Heart right ventricle (tissue), 16 donors: ENCODE measurements at places on chromosomes 1 and 21. TPM values are rescaled to one million over a fixed set of nuclear protein-coding genes. Genes with fewer than 3 reads are reported as not detected.
A peak's percentile ranks its signal among the peaks of the same experiment; 100 is the strongest.

GRCh38 chr1:179095377-179095776 is 13.5 kb downstream of the TOR3A start:
- no peak overlapping the region for H3K4me3 ChIP-seq
- no peak for DNase-seq
- no peaks in the 10 kb centered on the region for H3K27me3 ChIP-seq
- no peak overlapping the region for H3K27ac ChIP-seq
- no peaks in the 10 kb centered on the region for H3K36me3 ChIP-seq

DNA sequence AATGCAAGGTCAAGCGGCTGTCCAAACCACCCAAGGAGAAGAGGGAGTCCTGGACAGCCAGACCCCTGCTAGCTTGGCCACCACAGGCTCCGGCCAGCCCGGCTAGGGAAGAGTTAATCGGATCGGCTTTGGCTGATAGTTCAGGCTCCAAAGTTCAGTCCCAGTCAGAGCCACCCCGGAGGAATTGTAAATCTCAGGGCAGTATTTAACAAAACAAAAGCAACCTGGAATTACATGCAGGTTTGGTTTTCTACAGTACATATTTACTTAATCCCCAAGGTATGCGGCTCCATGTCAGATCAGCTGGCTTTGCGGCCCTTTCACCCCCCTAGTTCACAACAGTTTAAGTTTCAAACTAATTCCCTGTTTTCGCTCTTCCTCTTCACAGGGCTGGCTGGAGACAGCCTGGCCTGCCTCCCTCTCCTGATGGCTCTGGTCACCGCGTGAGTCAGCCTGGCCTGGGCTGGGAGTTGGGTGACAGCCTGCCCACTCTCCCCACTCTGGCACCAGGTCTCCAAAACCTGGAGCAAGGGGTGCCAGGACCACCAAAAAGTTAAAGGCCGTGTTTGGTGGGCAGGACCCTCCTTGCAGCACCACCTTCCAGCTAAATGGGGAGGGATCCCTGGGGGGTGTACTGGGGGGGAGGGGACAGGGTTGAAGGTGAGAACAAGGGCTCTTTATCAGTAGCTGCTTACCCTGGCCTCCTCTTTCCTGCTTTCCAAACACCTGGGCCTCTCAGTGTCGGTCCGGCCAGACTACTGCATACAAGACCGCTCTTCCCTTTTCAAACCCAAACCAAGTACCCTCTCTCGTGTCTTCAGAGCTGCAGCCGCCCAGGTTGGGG is 1.9 kb downstream of the DHRS3 start:
- peaks cover 77% of the 10 kb centered on the region for H3K4me1 ChIP-seq
- H3K36me3 ChIP-seq: no peaks in the 10 kb centered on the region
- peak overlapping the region; percentile 95 for H3K27ac ChIP-seq
- peak; percentile 74 for DNase-seq

- H3K4me3 ChIP-seq: no peak overlapping the region
- H3K27ac ChIP-seq: no peak overlapping the region
- peaks cover 23% of the 10 kb centered on the region for H3K4me1 ChIP-seq
Observed at GRCh38 chr21:46078978-46079351, 18.9 kb upstream of the COL6A2 start.

- peak overlapping the region; percentile 52 for H3K4me3 ChIP-seq
- peaks cover 81% of the 10 kb centered on the region for H3K4me1 ChIP-seq
- no peaks in the 10 kb centered on the region for H3K36me3 ChIP-seq
- H3K27ac ChIP-seq: peak overlapping the region; percentile 94
- no peaks in the 10 kb centered on the region for H3K27me3 ChIP-seq
Observed at GRCh38 chr1:27575840-27576331, 28.1 kb downstream of the AHDC1 start.

- H3K4me1 ChIP-seq: peaks cover 6% of the 10 kb centered on the region
- DNase-seq: no peak
- H3K4me3 ChIP-seq: no peak overlapping the region
- peaks cover 65% of the 10 kb centered on the region for H3K36me3 ChIP-seq
- H3K27ac ChIP-seq: no peak overlapping the region
Observed at GRCh38 chr1:215612391-215612790, 45.3 kb downstream of the KCTD3 start.

- DNase-seq: no peak
- H3K4me1 ChIP-seq: peaks cover 2% of the 10 kb centered on the region
- no peaks in the 10 kb centered on the region for H3K36me3 ChIP-seq
- no peaks in the 10 kb centered on the region for H3K27me3 ChIP-seq
- no peak overlapping the region for H3K27ac ChIP-seq
- no peak overlapping the region for H3K4me3 ChIP-seq
Observed at GRCh38 chr1:241225741-241226140, 131.3 kb downstream of the RGS7 start.

GRCh38 chr1:112393631-112393974 is 2.4 kb upstream of the CTTNBP2NL start:
- H3K27ac ChIP-seq: peak overlapping the region; percentile 93
- H3K27me3 ChIP-seq: no peaks in the 10 kb centered on the region
- peak overlapping the region; percentile 3 for H3K4me3 ChIP-seq
- H3K4me1 ChIP-seq: peaks cover 83% of the 10 kb centered on the region

DNA sequence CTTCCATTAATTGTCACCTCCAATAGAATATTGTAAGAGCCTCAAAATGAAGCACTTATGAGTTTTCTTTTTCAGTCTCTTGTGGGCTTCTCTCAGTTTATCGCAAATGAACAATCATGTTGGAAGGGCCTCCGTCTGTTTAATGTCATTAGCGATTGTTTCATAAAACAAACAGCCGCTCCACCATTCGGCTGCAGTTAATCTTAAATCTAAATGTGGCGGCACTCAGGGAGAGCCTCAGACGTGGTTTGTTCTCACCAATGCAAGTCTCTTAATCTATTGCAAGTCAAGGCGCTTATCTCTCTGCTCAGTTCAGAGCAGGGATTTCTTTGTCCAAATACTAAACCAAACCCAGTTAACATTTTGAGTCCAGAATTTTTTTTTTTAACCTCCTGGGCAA is 34.9 kb upstream of the ESRRG start:
- no peaks in the 10 kb centered on the region for H3K36me3 ChIP-seq
- no peak overlapping the region for H3K4me3 ChIP-seq
- no peaks in the 10 kb centered on the region for H3K4me1 ChIP-seq
- no peak overlapping the region for H3K27ac ChIP-seq
- no peaks in the 10 kb centered on the region for H3K27me3 ChIP-seq

- no peak overlapping the region for H3K4me3 ChIP-seq
- no peak for DNase-seq
- H3K27ac ChIP-seq: no peak overlapping the region
- H3K4me1 ChIP-seq: no peaks in the 10 kb centered on the region
Observed at GRCh38 chr1:207362962-207363860, 41.7 kb downstream of the CD55 start.

GRCh38 chr21:17795146-17796036 is 23.8 kb downstream of the C21orf91 start:
- no peaks in the 10 kb centered on the region for H3K27me3 ChIP-seq
- H3K36me3 ChIP-seq: peaks cover 22% of the 10 kb centered on the region
- H3K27ac ChIP-seq: no peak overlapping the region
- DNase-seq: no peak

HES4 gene
- 30.4 TPM for total RNA-seq

LHX4 gene
- not detected for total RNA-seq

GOLT1A gene
- total RNA-seq: not detected

OR2L2 gene
- not detected for total RNA-seq

TBX15 gene
- total RNA-seq: 0.49 TPM

OR2T2 gene
- total RNA-seq: not detected

ABCD3 gene
- total RNA-seq: 56.4 TPM
